Caudate nucleus (tissue), 63 donors: ENCODE measurements at places on chromosomes 7 and 10.

DNA sequence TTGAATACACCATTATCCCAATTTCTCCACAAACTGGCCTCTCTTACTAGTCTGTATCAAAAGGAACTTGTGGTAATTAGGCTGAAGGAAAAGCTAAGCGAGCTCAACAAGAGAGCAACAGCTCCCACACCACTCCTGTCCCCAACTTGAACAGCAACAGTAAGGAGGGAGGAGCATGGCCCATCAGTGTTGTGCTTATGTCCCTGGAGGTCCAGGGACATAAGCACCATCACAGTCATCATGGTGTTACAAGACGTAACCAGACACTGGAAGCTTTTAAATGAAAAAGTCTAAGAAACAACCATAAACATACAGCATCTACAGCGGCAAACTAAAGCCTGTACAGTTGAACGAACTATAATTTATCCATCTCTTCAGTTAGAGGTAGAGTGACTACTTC is 989 bp downstream of the ERLIN1 start:
- no peak for DNase-seq

GRCh38 chr10:113100281-113100680 is 150.2 kb downstream of the TCF7L2 start:
- DNase-seq: no peak

GRCh38 chr10:70761031-70761601 is 24.1 kb downstream of the TBATA start:
- no peak for DNase-seq

DNA sequence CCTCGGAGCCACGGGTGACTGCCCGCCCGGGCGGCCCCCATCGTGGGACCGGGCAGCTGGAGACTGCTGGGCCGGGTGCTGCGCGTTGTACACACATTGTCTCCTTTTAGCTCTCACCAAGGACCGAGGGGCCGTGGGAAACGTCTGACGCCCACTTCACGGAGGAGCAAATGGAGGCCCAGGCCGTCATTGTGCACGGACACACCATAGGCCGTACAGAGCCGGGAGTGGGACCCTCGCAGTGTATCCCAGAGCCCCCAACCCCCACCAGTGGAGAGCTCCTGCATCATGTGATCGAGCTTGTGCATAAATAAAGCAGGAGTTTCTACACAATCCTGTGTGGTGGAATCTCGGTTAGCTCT is 722 bp downstream of the DENND10 start:
- no peak for DNase-seq

GRCh38 chr7:143413123-143413522 is 4.5 kb upstream of the EPHA1 start:
- DNase-seq: no peak

GRCh38 chr10:78800535-78801320 is 268.0 kb upstream of the ZMIZ1 start:
- DNase-seq: no peak

- DNase-seq: no peak
Observed at GRCh38 chr7:51075681-51076580, 240.7 kb downstream of the COBL start.

DNA sequence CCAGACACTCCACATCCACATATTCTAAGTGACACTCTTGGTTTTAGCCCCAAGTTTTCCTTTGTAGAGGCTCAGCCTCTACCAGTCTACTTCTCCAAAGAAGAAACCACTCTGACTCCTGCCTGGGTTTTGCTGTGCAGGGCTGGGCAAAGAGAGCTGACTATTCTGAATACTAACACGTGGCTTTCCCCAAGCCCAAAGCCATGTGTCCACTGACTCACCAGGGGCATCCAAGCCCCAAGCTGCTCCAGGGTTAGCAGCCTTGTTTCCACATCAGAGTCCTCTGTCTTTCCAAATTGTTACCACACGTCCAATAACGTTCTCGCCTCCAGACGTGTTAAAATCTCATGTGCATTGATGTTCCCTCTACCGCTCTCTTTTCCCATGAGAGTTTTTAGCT is 8.7 kb downstream of the GALNTL5 start:
- DNase-seq: no peak

DNA sequence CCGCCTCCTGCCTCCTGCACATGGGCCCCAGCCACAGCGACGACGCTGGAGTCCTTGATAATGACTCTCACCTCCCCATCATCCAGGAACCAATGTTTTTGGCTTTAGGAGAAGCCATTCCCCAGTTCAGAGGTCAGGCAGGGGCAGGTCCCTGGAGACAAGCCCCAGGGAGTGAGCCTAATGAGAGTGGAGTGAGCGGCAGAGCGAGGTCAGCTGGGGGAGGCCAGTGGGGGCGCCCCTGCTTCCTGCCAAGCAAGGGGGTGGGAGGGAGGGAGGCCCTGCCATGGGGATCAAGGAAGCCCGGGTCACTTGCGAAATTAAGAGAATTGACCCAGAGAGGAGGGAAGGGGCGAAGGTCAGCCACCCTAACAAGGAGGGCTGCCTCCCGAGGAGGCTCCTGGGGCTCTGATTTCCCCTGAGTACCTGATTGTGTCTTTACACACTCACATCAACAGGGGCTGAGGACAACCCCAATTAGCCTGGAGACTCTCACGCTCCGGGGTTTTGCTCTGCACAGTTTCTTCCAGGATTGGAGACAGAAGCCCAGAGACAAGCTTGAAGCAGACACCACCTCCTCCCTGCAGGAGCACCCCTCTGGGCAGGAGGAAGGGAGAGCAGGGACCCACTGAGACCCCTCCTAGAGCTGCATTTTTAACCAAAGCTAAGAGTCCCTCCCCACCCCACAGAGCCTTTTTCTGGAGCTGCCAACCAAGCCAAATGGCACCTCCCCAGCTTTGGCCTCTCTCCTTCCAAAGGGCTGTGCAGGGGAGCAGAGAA is 112.1 kb downstream of the COL13A1 start:
- DNase-seq: no peak

- DNase-seq: no peak
Observed at GRCh38 chr10:90337316-90337715, 520.5 kb downstream of the HTR7 start.

GRCh38 chr7:108408296-108408991 is 47.8 kb downstream of the NRCAM start:
- no peak for DNase-seq

- no peak for DNase-seq
Observed at GRCh38 chr7:39709768-39710311, 86.5 kb downstream of the RALA start.

- no peak for DNase-seq
Observed at GRCh38 chr7:121394709-121395140, 1.4 kb downstream of the FAM3C start.

DNA sequence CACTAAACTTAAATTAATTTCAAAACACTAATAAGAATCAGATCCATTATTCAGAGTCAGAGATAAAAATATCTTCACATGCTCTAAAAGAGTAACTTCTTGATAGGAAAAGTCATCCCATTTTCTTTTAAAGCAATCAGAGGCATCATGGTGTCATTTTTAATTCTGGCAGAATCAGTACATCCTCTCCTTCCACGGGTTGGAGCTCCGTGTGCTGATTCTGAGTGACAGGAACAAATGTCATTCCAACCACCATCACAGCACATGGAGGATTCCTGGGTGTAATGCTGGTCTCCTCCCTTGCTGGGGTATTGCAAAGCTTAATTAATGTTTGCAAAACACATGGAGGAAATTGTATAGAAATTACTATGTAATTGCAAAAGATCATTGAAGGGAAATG is 114.5 kb upstream of the IMMP2L start:
- peak; percentile 14 for DNase-seq

- DNase-seq: no peak
Observed at GRCh38 chr10:82020999-82021398, 146.0 kb downstream of the NRG3 start.

- DNase-seq: no peak
Observed at GRCh38 chr10:113980408-113981087, 63.1 kb upstream of the ADRB1 start.

DNA sequence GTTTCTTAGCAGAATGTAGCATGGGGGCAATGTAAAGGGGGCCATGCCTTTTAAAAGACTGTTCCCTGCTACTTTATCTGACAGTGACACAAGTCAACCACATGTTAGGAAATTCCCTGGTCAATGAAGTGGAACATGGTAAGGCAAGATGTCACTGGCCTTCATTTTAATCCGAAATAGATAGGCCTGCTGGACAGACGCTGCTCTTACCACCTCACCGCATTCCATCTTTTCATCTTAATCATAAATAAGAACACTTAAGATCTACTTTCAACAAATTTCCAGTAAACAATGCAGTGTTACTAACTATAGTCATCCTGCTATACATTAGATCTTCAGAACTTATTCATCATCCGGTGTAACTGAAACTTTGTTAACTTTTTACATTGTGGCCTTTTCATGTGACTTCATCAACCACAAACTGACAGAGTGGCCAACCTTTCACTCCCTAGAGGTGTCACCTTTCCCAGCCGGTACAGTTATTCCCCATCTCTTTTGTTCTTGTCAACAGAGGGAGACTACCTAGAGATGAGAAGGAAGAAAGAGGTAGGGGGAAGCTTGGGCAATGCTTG is 15.6 kb downstream of the ASB4 start:
- no peak for DNase-seq

- no peak for DNase-seq
Observed at GRCh38 chr7:91683823-91684222, 196.7 kb downstream of the MTERF1 start.

GRCh38 chr7:139767561-139767982 is 10.2 kb downstream of the HIPK2 start:
- no peak for DNase-seq

DNA sequence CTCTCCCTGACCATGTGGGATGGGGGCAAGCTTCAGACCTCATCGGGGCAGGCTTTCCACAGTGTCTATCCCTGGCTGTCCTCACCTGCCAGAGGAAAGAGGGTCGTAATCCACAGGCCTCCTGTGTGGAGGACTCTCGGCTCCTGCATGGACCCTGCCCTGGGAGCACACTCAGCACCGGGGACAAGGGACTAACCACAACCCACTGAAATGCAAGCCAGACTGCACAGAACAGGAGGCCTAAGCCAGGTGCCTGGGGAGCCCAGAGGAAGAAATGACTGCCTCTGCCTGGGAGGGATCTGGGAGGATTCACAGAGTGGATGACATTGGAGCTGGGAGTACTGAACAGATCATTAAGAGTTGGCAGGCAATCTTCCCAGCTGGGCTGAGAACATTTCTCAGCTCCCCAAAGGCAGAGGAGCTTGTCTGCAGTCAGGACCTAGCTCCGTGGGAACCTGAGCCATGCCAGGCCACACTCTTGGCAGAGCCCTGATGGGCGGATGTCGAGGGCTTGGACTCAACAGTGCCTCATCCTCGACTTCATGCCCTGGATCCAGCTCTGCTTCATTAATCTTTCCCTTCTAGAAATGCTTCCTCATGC is 213.4 kb downstream of the USP6NL start:
- DNase-seq: no peak

- no peak for DNase-seq
Observed at GRCh38 chr7:4830176-4830575, 31.7 kb downstream of the PAPOLB start.

DNA sequence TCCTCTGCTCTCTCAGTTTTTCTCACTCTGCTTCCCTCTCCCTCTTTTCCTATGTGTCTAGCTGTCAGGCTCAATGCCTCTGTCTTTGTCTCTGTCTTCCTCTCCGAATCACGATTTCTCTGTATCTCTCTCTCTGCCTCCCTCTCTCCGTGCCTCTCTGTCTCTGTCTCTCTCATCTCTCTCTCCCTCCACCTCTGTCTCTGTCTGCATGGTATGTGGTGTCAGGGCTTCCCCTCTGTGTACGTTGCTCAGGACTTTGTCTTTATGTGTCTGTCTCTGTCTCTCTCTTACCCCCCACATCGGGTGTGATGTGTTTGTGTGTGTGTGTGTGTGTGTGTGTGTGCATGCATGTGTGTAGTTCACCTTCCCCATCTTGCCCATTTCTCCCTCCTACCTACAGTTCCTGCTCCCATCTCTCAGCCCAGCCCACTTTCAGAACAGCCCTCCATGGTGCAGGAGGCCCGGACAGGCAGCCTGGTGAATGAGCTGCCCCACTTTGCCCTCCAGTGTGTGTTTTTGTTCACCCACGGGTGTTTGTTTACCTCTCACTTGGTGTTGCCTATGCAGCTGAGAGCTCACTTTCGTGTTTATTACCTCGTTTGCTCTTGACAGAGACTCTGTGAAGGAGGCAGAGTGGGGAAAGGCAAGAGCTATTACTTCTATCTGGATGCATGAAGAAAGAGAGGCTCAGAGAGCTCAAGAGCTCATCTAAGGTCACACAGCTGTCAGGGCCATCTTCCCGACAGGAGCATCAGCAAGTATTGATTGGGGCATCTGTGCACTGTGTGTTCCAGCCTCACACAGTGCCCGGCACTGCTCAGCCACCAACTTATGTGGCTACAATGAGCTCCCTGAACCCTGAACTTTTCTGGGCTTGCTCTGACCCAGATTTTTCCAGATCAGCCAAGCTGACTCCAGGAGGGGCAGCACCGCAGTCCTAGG is 163.5 kb upstream of the ZMIZ1 start:
- DNase-seq: no peak

DNA sequence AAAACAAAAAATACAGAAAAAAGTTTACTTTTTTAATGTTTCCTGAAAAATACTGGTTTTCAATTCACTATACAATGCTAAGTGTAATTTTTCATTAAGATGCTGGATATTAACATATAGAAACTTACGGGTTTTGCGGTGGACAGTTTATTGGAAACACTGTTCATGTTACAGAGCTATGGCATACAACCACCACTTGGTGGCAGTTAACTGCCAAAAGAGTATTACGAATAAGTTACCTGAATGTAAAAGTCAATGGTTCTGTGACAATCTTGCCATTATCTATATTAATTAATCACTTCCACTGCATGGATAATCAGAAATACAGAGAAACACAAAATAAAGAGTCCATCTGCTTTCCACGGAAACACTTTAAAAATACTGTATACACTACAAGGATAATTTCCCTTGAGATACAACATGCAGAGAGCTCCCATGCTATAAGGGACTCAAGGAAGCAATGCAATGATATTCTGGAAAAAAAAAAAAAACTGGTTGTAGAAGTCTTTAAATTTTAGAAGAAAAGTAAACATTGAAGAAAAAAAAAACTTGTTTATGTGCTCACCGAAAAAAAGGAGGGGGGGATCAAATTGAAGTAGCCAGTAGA is 97.0 kb downstream of the TPK1 start:
- no peak for DNase-seq

DNA sequence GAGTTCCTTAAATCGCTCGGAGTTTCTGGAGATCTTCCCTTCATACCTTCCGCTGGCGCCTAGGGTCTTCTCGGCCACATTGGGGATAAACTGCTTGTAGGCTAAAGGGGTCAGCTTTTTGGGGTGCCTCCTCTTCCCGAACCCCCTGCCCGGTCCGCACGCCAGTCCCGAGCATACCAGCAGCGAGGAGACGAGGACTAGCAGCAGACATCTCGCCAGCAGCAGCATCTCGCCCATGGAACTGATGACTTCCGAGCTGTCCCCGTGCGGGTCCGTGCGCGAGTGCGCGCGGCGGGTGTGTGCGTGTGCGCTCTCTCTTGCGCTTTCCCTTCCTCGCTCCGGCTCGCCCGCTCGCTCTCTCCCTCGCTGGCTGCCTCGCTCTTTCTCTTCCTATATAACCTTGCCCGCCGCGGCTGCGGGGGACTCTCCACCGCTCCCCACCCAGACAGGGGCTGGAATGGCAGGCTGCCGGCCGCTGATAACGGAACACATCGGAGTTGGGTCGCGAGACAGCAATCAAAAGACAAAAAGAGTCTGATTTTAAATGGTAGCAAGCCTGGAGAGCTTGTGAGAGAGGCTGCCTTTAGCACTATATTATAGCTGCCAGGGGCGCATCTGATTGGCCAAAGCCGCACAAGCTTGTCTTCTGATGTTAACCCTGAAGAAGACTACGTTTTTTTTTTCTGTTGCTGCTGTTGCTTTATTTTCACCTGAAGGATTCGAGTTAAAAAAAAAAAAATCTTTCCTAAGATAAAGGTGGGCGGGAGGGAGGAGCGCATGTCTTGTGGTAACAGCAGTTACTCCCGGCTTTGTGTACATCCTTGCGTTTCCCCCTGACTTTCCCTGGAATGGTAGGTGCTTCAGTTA is at the start of gene SHH:
Gene SHH, minus strand, starts transcription at position 569 of the 867 bp plus-strand sequence. Its CDS starts 341 bp downstream, at position 228.
- DNase-seq: peak; percentile 44
